ENCODE measurements at places on chromosomes 1 and 21. TPM values are rescaled to one million over a fixed set of nuclear protein-coding genes. Genes with fewer than 3 reads are reported as not detected.

GRCh38 chr1:173112129-173112528 is 61.4 kb upstream of the TNFSF18 start:
- no peak for DNase-seq

DNA sequence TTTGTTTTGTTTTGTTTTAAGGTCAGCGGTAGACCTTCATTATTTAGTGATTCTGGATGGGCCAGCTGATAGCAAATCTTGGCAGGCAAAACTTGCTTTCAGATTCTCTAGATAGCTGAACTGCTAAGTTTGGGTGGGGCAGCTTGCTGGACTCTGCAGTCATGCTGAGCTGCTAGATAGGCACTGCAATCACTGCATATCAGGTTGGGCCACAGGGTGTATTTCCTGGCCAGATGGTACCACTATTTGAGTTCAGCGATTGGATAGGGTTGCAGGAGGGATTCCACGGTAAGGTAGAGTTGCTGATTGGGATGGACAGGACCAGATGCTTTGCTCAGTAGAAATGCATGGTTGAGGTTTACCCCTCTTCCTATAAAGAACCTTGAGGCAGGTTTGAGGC is 579.3 kb upstream of the ADGRL4 start:
- no peak for DNase-seq

DNA sequence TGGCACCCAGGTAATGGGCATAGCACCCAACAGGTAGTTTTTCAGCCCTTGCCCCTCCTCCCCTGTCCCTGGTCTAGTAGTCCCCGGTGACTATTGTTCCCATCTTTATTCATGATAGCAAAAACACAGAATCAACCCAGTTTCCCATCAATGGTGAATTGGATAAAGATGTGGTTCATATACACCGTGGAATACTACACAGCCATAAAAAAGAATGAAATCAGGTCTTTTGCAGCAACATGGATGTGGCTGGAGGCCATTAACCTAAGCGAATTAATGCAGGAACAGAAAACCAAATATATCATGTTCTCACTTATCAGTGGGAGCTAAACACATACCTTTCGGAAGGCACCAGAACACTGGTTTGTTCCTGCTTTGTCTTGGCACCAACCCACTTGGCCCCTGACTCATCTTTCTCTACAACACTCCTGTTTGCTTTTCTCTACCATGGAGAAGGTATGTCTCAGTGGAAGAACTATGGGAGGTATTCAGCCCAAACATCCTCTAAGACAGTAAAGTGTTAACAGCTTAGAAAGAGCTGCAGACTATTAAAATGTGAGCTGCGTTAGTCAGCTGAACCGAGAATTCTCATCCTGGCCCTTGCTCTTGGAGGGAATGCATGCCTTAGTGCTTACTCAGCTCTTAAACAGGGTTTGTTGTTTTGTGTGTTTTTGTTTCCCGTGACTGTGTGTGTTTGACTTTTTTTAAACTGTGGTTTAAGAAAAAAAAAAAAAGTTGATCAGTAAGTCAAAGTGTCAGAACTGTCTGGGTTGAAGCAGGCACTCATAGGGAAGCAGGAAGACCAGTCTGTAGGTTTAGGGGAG is 203.0 kb downstream of the TOMM20 start:
- DNase-seq: peak; percentile 68

DNA sequence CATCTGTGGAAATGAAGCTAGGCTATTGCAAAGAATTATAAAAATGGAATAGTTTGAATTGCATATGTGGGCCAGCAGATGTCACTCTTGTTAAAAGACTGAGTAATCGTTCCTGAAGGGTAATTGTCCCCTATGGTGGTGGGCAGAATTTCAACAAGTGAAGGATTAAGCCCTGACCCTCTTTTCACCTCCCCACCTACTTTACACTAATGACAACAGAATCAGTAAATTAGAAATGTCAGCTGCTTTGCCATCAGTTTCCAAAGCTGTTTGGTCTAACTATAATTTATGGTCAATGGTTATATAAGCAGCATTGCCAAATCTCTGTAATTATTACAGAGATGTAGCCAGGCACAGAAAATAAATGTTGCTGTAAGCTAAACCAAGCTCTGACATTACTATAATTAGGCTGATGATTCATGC is 898.6 kb downstream of the AMY1C start:
- DNase-seq: no peak

Gene KRTAP7-1
- not detected for polyA plus RNA-seq

- DNase-seq: no peak
These were observed 7.2 kb downstream of the CNST start for GRCh38 chr1:246573491-246573890.

DNA sequence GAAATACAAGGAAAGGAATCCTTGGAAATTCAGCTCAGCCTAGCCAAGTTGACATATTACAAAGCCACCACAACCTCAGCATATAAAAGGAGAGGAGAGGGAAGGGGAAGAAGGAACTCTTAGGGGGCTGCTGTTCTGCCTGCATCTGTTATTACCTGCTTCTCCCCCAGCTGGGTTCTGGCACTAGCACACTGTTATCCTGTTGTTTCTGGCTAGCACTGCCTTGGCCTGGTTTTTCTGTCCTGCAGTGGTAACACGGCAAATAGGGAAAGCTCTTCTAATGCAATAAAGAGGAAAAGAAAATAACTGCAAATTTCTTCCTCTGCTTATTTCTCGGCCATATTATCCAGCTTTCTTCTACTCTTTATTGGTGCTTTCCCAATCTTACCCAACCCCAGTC is 16.5 kb upstream of the VCAM1 start:
- no peak for DNase-seq

Gene EDARADD
- 0.66 TPM for polyA plus RNA-seq

Gene LENEP
- polyA plus RNA-seq: 0.33 TPM

- no peak for DNase-seq
These were observed 177.8 kb downstream of the GIPC2 start for GRCh38 chr1:78223417-78224215.

Gene C1orf56
- 7.0 TPM for polyA plus RNA-seq

Gene C1orf226
- polyA plus RNA-seq: 17.1 TPM

Gene RBM11
- 2.2 TPM for polyA plus RNA-seq

GRCh38 chr1:87673748-87674147 is 345.1 kb downstream of the LMO4 start:
- DNase-seq: no peak

DNA sequence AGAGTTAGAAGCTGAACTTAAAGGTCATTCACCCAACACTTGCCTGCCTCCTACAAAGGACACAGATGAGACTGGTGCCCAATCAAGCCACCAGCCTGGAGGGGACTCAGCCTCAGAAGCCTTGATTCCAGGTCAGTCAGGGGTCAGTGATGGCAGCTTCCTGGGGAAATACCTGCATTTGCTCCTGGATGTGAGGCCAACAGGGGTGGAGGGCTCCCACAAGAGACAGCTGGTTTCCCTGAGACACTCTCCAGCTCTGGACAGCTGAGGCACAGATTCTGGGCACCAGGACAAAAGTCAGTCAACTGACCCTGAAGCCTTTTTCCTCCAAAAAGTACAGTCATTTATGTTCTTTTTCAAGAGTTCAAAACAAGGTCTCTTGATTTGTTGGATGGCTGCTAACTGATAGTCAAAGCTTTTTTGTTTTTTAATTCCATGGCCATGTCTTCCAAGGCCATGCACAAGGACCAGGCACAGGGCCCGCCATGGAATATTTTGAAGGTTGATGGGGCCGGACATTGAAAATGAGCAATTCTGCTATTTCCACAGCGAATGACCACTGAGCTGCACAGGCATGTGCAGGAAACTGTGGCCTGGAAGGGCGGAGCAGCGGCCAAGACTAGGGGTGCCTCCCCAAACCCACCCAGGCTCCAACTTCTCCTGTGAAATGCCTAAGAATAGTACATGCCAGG is 1.8 kb downstream of the C2CD2 start:
- DNase-seq: no peak

DNA sequence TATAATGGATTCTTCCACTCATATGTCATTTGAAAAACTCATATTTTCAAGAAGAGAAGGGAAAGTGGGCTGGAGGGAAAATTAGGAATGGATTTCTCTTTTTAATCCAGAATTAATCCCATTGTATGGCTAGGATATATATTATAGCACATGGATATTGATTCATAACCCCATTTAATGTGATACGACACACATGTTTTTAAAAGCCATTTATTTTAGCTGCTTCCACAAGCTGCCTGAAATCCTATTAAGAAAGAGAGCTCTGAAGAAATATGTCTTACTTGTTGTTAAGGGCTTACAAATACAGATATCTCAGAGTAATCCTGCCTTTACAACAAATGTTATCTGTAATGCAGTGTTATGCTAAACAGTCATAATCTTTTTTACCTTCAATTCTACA is 598.6 kb downstream of the AMY1C start:
- DNase-seq: no peak

Gene GNAT2
- not detected for polyA plus RNA-seq

DNA sequence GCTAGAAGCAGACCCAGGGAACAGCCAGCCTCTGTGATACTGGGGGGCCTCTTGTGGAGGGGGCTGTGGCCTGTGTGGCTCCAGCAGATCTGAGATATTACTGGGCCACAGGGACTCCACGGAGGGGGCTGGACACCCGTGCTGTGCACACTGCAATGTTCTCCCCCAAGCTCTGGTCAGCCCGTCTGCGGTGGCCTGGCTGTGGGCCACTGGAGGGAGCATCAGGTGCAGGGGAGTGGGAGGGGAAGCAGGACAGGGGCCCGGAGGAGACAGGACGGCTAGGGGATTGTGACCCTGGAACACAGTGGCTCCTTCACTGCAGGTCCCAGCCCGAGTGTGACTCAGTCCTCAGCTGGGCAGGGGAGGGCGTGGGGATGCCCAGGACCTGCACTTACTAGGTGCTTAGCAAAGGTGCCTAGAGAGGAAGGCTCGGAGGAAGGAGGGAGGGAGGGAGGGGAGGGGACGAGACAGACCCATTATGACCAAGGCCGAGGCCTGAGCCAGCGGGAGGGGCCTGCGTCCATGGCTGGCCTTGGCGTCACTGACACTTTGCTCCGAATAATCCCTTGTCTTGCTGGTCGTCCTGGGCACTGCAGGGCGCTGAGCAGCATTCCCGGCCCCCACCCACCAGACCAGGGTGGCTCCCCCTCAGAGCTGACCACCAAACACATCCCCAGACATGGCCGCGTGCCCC is 44.2 kb downstream of the PRDM16 start:
- no peak for DNase-seq

DNA sequence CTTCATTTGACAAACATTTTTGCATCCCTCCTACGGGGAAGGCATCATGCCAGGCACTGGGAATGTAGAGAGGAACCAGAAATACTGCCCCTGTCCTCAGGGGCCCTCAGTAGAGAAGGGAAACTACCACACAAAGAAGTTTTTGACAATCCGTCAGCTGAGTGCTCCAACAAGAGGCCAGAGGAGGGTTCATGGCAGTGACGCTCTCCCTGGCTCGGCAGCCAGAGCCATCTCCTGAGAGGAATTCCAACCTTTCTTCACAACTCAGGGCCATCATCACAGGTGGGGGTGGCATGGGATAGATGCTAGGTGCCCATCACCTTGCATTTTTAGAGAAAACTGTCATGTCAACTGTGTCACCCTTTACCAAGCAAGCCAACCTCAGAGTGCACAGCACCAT is 154.1 kb downstream of the HIVEP3 start:
- DNase-seq: no peak

- DNase-seq: no peak
These were observed 270.0 kb upstream of the VAMP3 start for GRCh38 chr1:7501084-7501491.

- no peak for DNase-seq
These were observed 47.9 kb downstream of the GON4L start for GRCh38 chr1:155809088-155809487.

Gene FCRL2
- polyA plus RNA-seq: 0.15 TPM

Gene OR6K3
- polyA plus RNA-seq: not detected

DNA sequence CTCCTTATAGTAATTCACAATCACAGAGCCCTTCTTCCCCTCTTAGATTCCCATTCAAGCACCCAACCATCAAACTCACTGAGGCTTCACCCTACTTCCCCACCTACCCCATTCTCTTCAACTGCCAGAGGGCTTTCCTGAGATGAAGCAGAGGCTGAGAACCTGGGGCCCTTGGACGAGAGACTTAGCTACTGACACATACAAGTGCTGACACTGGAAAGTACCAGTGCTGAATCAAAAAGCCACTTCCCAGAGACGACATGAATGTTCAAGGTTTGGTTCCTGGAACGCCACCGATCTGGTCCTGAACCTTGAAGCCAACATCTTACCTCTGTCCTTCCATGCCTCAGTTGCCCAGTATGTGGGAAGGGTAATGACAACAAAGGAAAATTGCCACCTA is 16.6 kb upstream of the RAP1A start:
- no peak for DNase-seq

Gene REN
- polyA plus RNA-seq: 4.2 TPM

DNA sequence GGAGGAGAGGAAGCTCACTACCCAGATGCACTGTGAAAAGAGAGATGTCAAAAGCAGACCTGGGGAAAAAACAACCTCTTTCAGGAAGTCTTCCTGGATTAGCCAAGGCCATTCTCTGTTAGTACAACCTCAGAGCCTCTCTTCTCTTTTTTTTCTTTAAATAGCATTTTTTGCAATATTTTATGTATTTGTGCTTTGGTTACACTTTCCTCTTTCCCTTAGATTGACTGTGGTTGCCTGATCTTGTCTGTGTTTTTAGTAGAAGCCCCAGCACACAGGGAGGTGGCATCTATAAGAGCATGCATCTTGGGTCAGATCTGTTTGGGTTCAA is 18.8 kb downstream of the SLC26A9 start:
- no peak for DNase-seq

- DNase-seq: no peak
These were observed 27.8 kb downstream of the RALGPS2 start for GRCh38 chr1:178752891-178753290.

DNA sequence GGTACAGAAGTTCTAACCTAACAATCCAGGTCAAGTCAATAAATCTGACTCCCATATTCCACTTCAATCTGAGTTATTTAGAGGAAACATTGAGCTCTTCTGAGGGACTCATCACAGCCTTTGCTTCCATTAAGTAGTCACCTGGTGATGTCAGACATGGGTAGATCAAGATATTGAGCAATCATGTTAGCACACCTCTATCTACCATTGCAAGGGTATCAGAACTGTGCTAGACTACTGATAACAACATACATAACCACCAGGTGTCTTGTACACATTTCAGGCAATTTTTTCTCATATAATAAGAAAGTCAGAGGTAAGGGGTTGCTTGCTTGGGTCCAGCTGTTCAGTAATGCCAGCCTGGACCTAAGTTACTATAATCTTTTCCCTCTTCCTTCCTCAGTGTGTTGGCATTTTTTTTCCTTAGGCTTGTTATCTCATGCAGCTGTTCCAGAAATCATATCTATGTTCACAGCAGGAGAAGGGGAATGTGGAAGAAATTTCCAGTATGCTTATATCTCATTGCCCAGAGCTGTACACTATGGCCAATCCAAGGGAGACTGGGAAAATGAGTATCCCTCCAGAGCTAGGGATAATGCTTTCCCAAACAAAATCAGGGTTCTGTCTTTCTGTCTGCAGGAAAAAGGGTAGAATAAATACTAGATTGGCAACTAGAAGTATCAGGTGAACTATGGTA is 52.3 kb downstream of the GRIK1 start:
- DNase-seq: no peak

GRCh38 chr21:38268864-38269575 is 12.2 kb downstream of the KCNJ15 start:
- DNase-seq: no peak

- DNase-seq: peak; percentile 65
These were observed 210.6 kb downstream of the PBX1 start for GRCh38 chr1:164769486-164770130.

Data from large intestine (tissue), 12 donors.